MV-4-11 (cell line): ENCODE measurements at places on chromosomes 4 and X.

DNA sequence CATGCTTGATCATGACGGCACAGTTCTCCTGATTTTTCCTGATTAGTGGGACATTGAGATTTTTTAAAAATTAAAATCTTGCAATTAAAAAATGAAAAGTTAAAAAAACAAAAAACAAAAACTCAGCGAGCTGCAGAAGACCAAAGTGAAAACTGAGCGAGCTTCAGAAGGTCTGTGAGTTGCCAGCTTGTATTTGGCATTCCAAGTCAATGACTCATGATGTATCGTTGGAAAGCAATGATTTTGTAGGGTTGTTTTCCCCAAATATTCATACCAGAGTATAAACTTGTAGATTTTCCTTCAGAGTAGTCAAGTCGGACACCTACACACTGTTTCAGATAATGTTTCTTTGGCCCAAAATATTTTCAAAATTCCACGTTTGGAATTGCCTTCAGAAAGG is 76.9 kb downstream of the LRRC66 start:
- DNase-seq, result no peak

- DNase-seq, result peak; percentile 31
Observed at GRCh38 chrX:137178392-137178791, 144.6 kb upstream of the GPR101 start.

DNA sequence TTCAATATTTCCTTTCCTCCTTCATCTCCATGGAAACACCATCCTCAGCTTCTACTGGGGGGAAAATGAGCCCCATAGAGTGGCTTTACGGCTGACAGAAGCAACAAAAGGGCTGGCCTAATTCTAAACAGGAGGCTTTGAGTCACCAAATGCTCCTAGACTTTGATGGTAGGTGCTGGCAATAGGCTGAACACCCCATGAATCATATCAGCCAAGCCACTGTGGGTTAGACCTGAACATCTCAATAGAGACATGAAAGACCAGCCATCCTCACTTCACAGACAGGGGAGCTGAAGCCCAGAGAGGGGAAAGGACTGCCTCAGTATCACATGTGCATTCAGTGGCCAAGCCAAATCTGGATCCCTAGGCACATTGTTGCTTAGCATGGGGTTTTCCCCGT is 107.6 kb downstream of the AMER1 start:
- DNase-seq, result no peak

- no peak for DNase-seq
Observed at GRCh38 chr4:2512396-2513135, 23.9 kb upstream of the FAM193A start.

DNA sequence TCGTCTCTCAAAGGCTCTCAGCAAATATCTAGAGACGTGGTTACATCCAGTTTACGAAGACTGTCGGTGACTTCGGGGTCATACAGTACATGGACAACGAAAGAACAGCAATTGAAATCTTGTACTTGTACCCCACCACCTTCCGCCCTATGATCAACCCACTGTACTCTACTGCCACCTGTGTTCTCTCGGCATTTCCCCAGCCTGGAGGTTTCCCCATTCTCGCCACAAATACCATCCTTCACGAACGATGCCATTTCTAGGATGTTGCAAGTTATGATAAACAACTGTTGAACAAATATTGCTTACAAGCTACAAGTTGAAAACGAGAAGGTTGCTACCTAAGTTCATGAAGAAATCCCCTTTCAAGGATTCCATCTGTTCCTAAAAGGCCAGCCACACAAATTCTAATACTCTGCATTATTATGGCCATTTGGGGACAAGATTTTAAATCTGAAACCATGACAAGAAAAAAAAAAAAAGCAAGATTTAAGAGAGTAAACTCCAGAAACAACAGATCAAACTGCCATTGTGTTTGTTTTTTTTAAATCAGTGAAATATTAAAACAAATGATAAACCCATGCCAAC is 1.6 kb downstream of the APBB2 start:
- no peak for DNase-seq

DNA sequence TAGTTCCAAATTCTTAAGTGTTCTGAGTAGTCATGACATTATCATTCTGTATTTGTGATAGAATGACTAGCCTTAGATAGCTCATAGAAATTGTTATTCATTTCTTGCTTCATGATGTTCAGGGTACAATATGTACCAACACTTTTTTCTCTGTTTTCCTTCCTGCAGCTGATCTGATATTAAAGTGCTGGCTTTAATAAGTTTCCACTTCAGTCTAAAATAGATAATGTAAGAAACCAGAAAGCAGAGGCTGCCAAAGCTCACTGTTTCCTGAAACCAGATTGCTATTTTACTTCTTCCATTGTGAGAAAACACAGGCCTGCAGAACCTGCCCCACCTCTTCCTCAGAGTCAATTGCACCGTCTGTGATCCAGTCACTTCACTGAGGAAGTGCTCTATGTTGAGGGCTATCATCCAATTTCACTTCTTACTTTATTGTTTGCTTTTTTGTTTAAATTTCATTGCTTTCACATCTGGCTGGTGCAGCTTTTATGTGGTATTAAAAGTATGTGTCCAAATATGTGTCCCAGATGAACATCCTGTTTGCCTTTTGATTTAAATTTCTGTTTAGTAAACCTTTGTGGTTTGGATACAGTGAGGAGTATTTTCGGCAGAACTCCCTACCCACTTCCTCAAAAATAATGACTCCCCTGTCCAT is 652.1 kb downstream of the ANKRD50 start:
- peak; percentile 78 for DNase-seq

DNA sequence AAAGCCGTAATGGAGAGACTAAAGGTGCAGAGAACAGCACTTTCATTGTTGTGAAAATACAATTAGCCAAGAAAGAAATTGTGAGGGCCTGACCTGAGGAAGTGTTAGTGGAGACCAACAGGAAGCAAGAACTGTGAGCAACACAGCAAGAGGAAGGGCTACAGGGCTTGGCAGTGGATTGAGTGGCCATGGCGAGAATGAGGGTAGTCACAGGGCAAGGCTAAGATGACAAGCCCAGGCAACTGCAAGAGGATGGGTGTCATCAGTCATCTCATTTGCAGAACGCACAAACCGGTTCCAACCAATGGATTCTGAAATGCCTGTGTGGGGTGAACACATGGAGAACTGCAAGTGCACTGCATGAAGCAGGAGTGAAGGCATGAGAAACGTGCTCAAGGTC is 3.6 kb downstream of the SLC10A6 start:
- peak; percentile 26 for DNase-seq

DNA sequence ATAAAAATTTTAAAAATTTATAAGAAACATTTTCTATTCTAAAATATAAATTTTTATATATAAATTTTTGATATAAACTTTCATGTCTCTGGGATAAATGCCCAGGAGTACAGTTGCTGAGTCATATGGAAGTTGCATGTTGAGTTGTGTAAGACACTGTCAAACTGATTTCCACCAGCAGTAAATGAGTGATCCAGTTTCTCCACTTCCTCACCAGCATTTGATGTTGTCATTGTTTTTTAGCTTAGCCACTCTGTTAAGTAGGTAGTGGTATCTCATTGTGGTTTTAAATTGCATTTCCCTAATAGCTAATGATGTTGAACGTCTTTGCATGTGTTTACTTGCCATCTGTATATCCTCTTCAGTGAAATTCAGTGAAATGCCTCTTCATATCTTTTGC is 66.5 kb downstream of the MAMLD1 start:
- peak; percentile 84 for DNase-seq

- DNase-seq, result no peak
Observed at GRCh38 chrX:120794525-120794975, 81.1 kb downstream of the CT47B1 start.

DNA sequence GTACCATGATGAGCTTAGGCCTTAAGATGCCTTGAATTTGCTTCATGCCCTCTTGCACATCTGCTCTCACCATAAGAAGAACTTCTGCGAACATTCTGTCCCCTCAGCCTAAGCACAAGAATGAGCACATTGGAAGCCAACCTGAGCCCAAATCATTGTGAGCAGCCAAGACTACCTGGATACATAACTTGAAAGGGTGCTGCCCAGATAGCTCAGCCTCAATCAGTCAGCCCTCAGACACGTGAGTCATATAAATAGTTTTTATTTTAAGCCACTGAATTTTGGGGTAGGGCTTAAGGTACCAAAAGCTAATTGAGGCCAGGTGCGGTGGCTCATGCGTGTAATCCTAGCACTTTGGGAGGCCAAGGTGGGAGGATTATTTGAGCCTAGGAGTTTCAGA is 27.5 kb upstream of the BBS12 start:
- peak; percentile 54 for DNase-seq

GRCh38 chrX:44675362-44676024 is 132.8 kb upstream of the FUNDC1 start:
- no peak for DNase-seq
